Activated naive CD4-positive, alpha-beta T cell treated with Interleukin-2 at 50 U/mL for 16 hours (primary cell): ENCODE measurements at places on chromosomes 6 and 20.
A peak's percentile ranks its signal among the peaks of the same experiment; 100 is the strongest.

GRCh38 chr6:26170951-26171841, 84.0 kb downstream of the HFE start:
- DNase-seq, result no peak

GRCh38 chr20:17810847-17811627, 111.3 kb downstream of the BANF2 start:
- no peak for DNase-seq

GRCh38 chr6:157879873-157880254, 56.8 kb downstream of the SNX9 start:
- no peak for DNase-seq

- no peak for DNase-seq
Observed at GRCh38 chr6:4814212-4814611, 38.0 kb downstream of the CDYL start.

DNA sequence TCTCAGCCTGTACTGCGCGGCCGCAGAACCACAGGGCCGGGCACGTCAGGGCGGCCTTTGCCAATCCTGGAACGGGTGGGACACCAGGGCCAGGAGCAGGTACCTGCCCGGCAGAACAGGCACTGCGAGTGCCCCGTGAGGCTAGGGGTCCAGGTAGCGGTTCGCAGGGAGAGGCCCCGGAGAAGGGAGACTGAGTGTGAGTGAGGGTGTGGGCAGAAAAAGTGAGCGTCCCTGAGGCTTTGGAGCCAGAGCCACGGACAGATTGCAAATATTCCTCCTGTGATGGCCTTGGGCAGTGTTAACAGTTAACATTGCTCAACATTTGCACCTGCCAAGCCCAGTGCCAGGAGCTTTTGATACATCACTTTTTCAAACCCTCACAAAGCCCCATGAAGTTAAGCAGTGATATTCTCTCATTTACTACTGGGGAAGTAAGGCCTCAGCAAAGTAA, 491 bp downstream of the GNMT start:
- no peak for DNase-seq

DNA sequence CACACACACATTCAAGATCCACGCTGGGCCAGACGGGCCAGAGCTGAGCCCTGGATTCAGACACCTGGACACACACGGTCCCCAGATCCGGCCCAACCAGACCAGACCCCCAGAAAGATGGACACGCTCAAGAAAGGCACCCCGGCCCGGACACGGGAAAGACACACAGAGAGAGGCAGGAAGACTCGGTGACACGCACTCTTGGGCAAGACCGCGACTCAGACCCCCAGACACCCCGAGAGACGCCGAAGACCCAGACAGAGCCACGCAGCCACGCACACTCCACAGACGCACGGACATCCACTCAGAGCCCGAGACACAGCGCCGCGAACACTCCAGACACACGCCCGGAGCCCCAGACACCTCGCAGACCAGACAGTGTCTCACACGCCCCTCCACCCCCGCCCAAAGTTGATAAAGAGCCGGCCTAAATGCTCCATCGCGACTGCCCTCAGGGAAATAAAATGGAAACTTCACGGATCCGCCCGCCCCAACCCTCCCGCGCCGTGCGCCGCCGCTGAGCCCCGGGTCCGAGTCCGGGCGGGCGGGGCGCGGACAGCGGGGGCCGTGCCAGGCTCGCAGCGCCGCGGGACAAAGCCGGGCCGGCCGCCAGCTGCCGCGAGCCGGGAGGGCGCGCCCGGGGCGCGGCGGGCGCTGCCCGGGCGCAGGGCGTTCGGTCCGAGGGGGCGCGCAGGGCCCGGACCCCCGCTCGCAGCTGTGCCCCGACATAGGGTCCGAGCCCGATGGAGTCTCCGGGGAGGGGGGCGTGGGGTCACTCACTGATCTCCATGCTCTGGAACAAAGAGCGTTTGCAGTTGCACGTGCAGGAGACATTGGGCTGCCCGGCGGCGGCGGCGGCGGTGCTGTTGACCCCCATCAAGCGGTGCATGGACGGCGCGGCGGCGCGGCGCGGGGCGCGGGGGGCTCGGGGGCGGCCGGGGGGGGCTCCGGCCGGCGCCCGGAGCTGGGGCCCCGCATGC, 831 bp downstream of the PMEPA1 start:
- DNase-seq, result peak; percentile 40

DNA sequence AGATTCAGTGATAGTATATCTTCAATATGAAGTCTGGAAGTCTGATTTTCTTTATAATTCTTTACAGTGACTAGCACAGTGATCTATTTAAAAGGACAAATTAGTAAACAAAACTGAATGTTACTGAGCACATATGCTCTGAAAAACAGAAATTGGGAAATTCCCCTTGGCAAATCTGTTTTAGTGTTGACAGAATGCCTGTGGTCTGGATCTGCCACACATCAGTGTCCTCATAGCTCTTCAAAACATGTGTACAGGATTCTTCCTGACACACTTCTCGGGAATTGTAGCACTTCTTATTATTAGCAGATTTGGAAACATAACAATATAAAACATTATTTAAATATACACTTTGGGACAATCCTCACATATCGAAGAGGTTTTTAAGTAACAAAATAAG, 354.3 kb downstream of the COL12A1 start:
- no peak for DNase-seq

DNA sequence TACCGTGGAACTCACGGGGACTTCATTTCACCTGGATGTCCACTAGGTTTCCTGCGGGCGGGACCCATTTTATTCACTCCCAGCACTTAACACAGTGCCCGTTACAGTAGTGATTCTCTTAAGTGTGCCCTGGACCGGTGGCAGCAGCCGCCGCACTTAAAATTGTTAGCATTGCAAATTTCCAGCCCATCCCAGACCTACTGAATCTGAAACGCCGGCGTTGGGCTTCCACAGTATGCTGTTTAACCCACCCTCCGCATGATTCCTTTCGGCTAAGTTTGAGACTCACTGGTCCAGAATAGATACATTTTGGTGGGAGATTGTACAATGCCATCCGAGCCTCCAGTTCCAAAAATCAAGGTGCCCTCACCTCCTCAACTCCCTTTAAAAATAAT, 967 bp downstream of the SMPDL3A start:
- no peak for DNase-seq

DNA sequence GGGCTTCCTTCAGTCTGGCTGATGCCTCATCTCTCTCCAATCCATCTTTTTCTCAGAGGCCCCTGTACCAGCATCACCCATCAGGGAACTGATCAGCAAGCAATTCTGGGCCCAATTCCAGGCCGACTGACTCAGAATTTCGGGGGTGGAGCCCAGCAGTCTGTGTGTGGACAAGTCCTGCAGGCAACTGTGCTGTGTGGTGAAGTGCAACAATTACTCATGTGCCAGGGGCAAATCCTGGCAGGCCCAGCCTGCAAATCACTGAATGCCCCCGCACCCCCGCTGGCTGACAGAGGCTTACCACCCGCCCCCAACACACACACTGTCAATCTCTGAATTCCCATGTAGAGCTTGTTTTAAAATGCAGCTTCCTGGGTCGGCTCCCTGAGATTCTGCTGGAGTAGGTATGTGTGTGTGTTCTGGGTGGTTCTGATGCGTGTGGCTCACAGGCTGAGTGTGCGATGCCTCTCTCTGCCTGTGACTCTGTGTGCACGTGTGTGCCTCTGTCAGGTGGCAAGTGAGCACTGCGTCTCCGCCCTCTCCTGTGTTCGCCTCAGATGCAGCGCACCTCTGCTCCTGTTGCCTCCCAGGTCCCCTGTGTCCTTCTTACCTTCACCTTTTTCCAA, 45.4 kb downstream of the SSR1 start:
- DNase-seq, result no peak

DNA sequence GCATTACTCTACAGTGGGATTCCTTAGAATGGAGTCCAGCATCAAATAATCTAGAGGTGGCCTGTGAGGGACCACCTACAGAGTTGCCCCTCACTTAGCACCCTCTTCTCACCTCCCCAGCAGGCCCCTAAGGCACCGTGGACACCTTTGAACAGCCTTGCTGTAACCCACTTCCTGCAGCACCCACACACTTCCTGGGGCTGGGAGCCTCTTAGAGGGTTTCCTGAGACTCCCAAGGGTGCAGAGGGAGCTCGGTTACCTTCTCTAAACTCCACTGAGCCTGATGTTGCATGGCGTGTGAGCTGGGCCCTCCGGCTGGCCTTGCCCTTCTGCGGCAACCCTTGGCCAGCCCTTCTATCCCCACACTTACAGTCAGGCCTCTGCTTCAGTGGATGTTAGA, 7.3 kb upstream of the SIRPG start:
- DNase-seq, result peak; percentile 59

GRCh38 chr6:63502156-63502555, 70.1 kb upstream of the LOC128125822 start:
- DNase-seq, result no peak

- DNase-seq, result no peak
Observed at GRCh38 chr20:38130687-38131587, 34.1 kb downstream of the TGM2 start.

DNA sequence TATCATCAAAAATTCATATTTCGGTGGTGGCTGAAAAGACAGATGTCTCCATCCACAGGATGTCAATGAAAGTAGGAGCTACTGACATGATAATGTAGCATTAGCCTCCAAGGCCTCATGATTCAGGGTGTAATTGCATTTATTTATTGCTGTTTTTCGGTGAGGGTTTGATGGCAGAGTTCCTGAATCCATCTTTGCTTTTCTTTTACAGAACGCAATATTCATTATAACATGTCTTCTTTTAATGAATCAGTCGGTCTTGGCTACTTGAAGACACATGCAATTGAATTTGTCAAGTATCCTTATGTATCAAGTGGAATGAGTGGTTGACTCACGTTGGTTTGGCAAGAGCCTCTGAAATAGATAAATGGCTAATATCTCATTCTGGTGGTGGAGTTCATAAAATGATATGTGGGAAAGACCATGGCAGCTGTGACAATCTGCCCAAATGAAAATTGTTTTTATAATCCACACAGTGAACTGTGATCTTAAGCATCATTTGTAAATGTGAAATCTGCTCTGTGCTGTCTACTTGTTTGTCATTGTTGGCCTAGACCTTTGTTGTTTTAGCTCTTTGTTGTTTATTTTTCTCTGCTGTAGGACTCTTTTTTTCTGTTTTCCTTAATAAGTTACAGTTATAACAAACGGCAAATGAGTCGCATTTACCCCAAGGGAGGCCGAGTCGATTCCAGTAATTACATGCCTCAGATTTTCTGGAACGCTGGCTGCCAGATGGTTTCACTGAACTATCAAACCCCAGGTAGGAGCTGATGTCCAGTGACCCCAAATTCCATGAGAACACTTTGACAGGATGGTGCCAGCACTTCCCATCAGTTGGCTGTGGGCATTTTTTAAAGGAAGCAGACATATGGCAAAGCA, 105.7 kb upstream of the LAMP5 start:
- no peak for DNase-seq

GRCh38 chr6:51199733-51200260, 381.1 kb downstream of the TFAP2B start:
- no peak for DNase-seq

DNA sequence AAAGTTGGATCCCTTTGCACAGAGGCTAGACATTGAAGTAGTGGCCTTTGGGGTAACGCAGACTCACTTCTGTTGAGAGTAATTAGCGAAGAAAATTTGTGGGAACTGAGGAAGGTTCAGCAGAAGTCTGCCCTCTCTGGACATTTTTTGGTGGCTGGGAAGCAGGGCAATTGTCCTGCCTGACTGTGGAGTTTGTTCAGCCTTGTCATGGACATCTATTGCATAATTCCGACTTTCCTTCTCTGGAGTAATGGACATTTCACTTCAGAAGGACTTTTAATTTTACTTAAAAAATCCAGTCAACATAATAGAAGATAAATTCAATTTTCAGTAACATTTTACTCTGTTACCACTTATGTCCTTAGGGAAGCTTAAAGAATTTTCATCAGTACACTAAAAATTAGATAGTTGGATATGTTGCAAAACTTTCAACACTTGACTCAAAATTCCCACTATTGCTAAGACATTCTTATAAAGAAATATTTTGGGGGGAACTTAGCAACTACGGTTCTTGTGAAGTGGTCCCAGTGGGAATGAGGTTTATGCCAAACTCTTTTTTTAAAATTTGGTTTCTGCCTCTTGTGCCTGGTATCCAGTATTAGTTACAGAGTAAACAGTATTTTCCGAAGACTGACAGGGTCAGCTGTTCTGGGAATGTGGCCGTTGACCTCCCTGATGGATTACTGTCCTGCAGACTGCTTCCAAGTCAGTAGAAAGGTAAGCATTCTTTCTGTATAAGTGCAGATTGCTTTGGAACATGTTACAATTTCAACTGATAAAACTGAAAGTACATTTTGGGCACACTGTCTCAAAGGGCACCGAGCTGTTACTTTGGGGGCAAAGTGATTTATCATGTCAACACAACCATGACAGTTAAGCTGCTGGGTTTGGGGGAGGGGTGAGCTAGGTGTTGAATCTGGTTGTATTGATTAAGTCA, 100.6 kb upstream of the MLIP start:
- no peak for DNase-seq

DNA sequence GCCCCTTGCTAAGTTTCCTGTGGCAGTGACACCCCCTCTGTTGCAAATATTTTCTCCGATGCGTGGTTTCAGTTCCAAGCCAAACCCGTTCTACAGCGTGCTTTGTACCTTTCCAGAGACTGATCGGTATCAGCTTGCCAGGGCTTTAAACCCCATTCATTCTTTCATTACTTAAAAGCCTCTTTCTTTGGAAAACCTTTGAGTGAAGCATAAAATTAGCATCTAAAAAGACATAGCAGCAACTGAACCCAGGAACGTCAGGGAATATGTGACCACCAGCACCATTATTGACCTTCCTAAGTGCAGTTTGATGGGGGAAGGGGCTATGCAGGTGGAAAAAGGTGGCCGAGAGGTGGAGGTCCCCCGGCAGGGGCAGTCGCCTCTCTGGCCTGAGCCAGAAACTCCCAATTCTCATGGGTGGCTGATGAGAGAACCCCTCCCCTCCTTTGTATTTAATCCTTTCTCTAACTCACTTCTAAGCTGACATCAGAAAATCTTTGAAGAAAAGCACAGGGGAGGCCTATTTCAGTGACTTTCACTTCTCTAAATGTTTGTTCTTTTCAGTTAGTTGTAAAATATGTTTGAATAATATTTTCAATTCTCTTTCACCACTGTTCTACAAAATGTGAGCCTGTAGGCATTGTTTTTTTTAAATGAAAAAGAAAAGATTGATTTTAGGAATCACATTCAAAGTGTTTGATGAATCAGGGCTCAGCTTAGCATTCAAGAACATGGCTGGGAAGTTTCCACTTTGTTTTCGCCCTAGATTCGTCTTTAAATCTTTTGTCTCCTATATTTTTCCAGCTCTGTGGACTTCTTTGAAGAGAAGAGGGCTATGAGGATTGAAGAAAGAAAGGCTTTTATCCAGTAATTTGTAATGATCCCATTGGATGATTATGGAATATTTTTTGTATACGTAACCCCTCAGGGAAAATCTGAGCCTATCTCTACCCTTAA, 89.2 kb downstream of the RSPH3 start:
- DNase-seq, result no peak
